ENCODE measurements at places on chromosomes 4 and X. TPM values are rescaled to one million over a fixed set of nuclear protein-coding genes. Genes with fewer than 3 reads are reported as not detected.

DNA sequence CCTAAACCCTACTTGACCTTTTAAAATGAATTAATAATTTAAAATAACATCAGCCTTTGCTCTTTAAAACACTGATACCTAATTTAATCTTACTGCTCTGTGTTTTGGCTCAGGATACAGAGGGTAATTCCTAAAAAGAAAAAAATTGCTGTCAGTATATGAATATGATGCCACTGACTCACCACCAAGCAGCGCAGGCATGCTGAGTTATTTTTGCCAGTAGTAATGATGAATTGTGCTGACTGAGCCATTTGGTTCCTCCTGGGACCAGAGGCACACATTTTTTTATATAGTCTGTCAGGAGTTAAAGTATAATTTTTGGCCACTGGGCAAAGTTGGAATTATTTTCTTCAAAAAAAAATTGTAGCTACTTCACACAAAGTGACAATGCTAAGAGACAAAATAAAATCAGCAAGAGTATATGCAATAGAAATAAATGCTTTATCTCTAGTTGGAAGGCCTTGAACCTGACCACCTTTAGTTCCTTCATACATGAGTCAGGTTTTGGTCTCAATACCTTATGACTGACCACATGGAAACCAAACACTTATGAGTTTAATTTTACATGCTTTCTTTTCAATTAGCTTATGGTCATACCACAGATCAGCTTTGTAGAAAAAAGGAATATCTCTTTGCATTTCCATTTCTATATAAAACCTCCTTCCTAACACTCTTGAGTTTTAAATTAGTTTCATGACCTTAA lies 115.1 kb downstream of the PPP3CA start:
- DNase-seq, result no peak

GRCh38 chr4:74316397-74316796 lies 8.1 kb downstream of the EPGN start:
- no peak for DNase-seq

- DNase-seq, result no peak
These were observed 1.4 kb upstream of the ATP2B3 start for GRCh38 chrX:153516073-153516472.

The DMP1 gene
- total RNA-seq, result not detected

The NAT8L gene
- 0.16 TPM for total RNA-seq

- no peak for DNase-seq
These were observed 283.2 kb downstream of the DCHS2 start for GRCh38 chr4:154208424-154208823.

DNA sequence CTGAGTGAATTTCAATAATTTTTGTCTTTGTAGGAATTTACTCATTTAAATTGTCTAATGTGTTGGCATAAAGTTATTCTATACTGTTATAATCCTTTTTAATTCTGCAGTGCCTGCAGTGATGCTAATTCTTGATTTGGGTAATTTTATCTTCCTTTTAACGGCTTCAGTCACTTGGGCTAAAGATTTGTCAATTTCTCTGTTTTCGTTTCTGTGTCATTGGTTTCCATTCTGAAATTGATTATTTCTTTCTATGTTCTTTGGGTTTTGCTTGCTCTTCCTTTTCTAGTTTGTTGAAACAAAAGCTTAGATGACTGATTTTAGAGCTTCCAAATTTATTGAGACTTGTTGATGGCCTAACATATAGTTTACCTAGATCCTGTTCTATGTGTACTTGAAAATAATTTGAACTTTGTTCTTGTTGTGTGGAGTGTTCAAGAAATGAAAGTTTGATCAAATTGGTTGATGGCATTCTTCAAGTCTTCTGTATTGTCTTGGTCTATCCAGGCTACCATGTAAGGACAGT lies 89.4 kb downstream of the TNIP2 start:
- no peak for DNase-seq

The ACSL1 gene
- total RNA-seq, result 104 TPM

- DNase-seq, result no peak
These were observed 64.1 kb upstream of the GUCY1A1 start for GRCh38 chr4:155602351-155603140.

The LINC00632 gene
- 116 TPM for total RNA-seq

The DUSP21 gene
- total RNA-seq, result not detected

The GLA gene
- total RNA-seq, result 13.7 TPM

The CFI gene
- total RNA-seq, result 21.3 TPM

- no peak for DNase-seq
These were observed 49.8 kb downstream of the PDHA2 start for GRCh38 chr4:95889662-95890061.

GRCh38 chr4:73275318-73275654 lies 16.7 kb upstream of the ANKRD17 start:
- no peak for DNase-seq

The GAGE12F gene
- total RNA-seq, result not detected

DNA sequence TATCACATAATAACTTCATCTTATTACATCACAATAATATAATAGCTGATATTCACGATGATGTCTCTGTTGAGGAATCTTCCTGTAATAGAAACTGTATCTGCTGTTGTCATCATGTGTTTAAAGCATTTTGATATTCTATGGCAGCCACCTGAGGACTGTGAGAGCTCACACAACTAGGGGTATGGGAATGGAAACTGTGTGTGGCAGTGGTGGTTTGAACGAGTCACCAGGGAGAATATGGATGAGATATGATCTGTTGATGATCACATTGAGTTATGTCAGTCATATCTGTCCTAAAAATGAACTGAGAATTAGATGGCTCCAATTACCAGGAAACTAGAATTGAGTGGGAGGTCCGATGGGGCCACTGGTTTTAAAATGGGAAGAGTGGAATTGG lies 169.6 kb downstream of the MID1IP1 start:
- no peak for DNase-seq

- DNase-seq, result no peak
These were observed 175.3 kb upstream of the PCDH18 start for GRCh38 chr4:137707626-137708025.

DNA sequence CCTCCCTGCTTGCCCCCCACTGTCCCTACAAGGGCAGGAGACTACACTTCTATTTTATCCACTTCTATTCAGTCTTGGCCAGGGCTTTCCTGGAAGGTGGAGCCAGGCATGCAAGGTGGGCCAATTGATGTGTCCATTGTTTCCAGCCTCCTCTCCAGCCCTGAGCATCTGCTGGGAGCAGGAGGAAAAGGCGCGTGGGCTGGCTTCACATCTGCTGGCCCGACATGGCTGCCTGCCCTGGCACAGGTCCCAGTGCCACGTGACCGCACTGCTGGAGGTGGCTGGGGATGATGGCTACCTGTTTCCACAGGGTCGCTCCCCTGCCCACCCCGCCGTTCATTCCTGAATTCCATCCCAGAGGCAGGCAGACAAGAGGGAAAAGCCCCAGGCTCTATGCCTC lies 247.7 kb downstream of the AFAP1 start:
- DNase-seq, result no peak

The SLC10A4 gene
- not detected for total RNA-seq

The CCDC110 gene
- total RNA-seq, result 2.3 TPM

The FGF13 gene
- total RNA-seq, result 19.8 TPM

GRCh38 chrX:69080855-69081465 lies 84.3 kb downstream of the PJA1 start:
- no peak for DNase-seq

The SYTL4 gene
- total RNA-seq, result 11.4 TPM

DNA sequence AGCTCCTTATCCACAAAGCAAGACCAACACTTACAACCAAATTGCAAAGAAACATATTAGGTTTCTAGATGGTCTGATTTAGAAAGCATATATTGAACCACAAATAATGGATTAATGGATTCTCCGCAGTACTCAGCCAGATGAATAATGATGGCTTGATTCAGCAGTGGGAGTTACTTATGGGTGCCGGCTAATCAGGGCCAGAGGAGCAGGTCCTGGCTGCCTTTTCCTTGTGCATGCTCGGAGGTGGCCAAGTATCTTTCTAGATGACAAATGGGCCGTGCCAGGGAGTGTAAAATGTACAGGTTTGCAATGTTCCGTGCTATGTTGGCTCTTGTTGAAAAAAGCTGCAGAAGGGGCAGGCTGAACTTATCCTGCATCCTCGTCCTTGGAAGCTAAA lies 70.2 kb downstream of the VCX3A start:
- DNase-seq, result no peak

The VCX gene
- not detected for total RNA-seq

- DNase-seq, result no peak
These were observed 341.0 kb upstream of the GATB start for GRCh38 chr4:152101556-152102435.

The FOXP3 gene
- 0.49 TPM for total RNA-seq

The NR0B1 gene
- total RNA-seq, result not detected

GRCh38 chrX:140250391-140250790 lies 254.5 kb downstream of the SOX3 start:
- DNase-seq, result no peak

The QRFPR gene
- 0.21 TPM for total RNA-seq

DNA sequence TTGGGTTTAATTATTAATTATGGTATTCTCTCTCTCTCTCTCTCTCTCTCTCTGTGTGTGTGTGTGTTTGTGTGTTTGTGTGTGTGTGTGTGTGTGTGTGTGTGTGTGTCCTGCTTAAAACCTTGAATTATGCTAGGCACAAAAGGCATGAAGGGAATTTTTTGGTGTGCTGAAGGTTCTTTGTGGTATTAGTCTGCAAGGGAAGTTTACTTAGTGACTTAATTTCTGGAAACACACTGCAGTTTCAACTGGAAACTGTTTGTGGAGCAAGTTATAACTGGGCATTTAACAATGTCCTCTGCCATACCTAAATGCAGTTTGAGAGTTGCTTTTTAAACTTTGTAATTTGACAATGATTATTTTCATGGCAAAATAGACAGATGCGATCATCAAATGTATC lies 111.7 kb downstream of the FRMPD4 start:
- DNase-seq, result no peak

The PAK3 gene
- total RNA-seq, result 7.6 TPM

The PCDH11X gene
- total RNA-seq, result 0.62 TPM

GRCh38 chrX:119669424-119670037 lies 23.4 kb downstream of the SEPTIN6 start:
- DNase-seq, result no peak

- DNase-seq, result no peak
These were observed 12.3 kb upstream of the GRIA3 start for GRCh38 chrX:123171781-123172180.
